ENCODE measurements at places on chromosomes 2 and 18. TPM values are rescaled to one million over a fixed set of nuclear protein-coding genes. Genes with fewer than 3 reads are reported as not detected.

GRCh38 chr2:62406573-62407043 lies 99.4 kb downstream of the TMEM17 start:
- no peaks in the 10 kb centered on the region for H3K36me3 ChIP-seq
- no peaks in the 10 kb centered on the region for H3K4me1 ChIP-seq
- H3K27me3 ChIP-seq = no peaks in the 10 kb centered on the region
- no peak overlapping the region for H3K27ac ChIP-seq
- H3K4me3 ChIP-seq = no peak overlapping the region
- DNase-seq = no peak

- H3K36me3 ChIP-seq = peaks cover 3% of the 10 kb centered on the region
- H3K27ac ChIP-seq = no peak overlapping the region
- DNase-seq = no peak
- peaks cover 2% of the 10 kb centered on the region for H3K4me1 ChIP-seq
- H3K27me3 ChIP-seq = peaks cover 47% of the 10 kb centered on the region
- H3K4me3 ChIP-seq = no peak overlapping the region
Measured at GRCh38 chr2:20414806-20415205, 32.1 kb upstream of the RHOB start.

- no peaks in the 10 kb centered on the region for H3K4me1 ChIP-seq
- no peaks in the 10 kb centered on the region for H3K36me3 ChIP-seq
- no peak for DNase-seq
- no peaks in the 10 kb centered on the region for H3K27me3 ChIP-seq
- H3K27ac ChIP-seq = no peak overlapping the region
Measured at GRCh38 chr2:83109284-83109683, 1349.8 kb downstream of the SUCLG1 start.

- DNase-seq = no peak
- peaks cover 11% of the 10 kb centered on the region for H3K36me3 ChIP-seq
- no peak overlapping the region for H3K4me3 ChIP-seq
- H3K4me1 ChIP-seq = peaks cover 25% of the 10 kb centered on the region
- H3K27me3 ChIP-seq = no peaks in the 10 kb centered on the region
Measured at GRCh38 chr2:12442476-12442847, 274.3 kb upstream of the TRIB2 start.

DNA sequence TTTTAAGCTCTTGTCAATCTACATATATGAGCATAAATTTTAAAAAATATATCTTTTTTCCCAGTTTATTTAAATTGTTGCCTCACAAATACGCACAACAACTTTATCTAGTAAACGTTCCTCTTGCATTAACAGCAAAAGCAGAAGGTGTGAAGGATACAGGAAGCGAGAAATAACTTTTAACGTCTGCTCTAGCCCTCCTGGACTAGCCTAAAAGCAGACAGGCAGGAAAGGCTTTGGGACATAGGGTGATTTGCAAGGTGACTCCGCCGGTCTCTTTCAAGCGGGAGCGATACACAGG lies 434 bp upstream of the DUSP19 start:
- peaks cover 13% of the 10 kb centered on the region for H3K4me1 ChIP-seq
- DNase-seq = no peak
- no peaks in the 10 kb centered on the region for H3K27me3 ChIP-seq
- no peak overlapping the region for H3K27ac ChIP-seq
- no peaks in the 10 kb centered on the region for H3K36me3 ChIP-seq
- peak overlapping the region; percentile 77 for H3K4me3 ChIP-seq

Gene HRH4
- 0.43 TPM for total RNA-seq

- no peak overlapping the region for H3K4me3 ChIP-seq
- no peak overlapping the region for H3K27ac ChIP-seq
- no peaks in the 10 kb centered on the region for H3K36me3 ChIP-seq
Measured at GRCh38 chr2:66021296-66021695, 413.6 kb upstream of the MEIS1 start.

GRCh38 chr2:61436092-61436491 lies 34.8 kb downstream of the USP34 start:
- no peak for DNase-seq
- H3K4me1 ChIP-seq = peaks cover 31% of the 10 kb centered on the region
- peaks cover 30% of the 10 kb centered on the region for H3K36me3 ChIP-seq
- H3K27ac ChIP-seq = no peak overlapping the region
- no peaks in the 10 kb centered on the region for H3K27me3 ChIP-seq
- H3K4me3 ChIP-seq = no peak overlapping the region

DNA sequence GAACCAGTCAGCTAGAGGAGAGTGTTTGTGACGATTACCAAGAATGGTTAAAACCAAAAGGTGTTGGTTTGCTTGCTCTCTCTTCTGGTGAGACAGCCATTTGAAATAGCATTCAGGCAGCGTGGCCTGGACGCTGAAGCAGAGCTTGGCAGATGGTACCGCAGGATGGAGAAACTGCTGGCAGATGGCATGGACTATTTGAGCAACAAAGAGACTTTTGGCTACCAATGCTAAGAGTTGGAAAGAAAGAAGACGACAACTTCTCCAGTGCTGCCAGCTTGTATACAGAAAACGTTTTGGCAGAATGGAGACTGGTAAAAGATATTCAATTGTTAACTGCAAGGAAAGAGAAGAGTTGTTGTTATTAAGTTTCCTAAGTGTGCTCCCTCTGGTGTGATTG lies 315.0 kb downstream of the PARD3B start:
- H3K4me3 ChIP-seq = no peak overlapping the region
- no peaks in the 10 kb centered on the region for H3K36me3 ChIP-seq
- H3K27me3 ChIP-seq = peaks cover 15% of the 10 kb centered on the region
- DNase-seq = no peak
- no peak overlapping the region for H3K27ac ChIP-seq
- H3K4me1 ChIP-seq = no peaks in the 10 kb centered on the region
